ENCODE measurements at places on chromosomes 3 and 15.

DNA sequence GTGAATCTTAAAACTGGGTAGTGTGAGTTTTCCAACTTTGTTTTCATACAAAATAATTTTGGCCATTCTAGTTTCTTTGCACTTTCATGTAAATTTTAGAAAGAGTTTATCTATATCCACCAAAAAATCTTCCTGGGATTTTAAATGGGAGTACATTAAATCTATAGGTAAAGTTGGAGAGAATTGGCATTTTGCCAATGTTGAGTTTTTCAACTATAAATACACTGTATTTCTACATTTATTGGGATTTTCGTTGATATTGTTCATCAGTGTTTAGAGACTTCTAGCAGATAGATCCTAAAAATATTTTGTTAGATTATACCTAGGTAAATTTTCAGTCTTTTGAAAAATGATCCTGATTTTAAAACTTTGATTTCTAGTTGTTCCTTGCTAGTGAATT, 83.1 kb upstream of the CCDC54 start:
- H3K27ac ChIP-seq = no peak overlapping the region
- peaks cover 2% of the 10 kb centered on the region for H3K36me3 ChIP-seq
- no peak for DNase-seq
- H3K4me1 ChIP-seq = no peaks in the 10 kb centered on the region

DNA sequence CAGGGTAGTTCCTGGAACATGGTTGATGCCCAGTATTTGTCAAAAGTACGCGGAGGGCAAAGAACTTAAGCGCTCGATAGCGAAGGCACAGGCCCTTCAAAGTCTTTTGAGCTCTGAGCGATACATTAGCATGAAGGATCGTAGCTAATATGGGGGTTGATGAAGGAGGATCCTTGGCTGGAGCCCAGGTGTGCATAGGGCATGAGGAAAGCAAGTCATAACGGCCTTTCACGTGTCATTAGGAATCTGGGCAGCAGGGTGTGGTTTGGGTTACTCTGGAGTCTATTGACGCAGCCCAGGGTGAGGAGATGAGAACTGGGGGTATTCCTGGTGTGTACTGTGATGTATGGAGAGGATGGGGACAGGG, 31.7 kb downstream of the SPINK8 start:
- DNase-seq = no peak
- peak overlapping the region; percentile 97 for H3K27ac ChIP-seq
- H3K36me3 ChIP-seq = peaks cover 9% of the 10 kb centered on the region
- peaks cover 31% of the 10 kb centered on the region for H3K4me1 ChIP-seq
- no peaks in the 10 kb centered on the region for H3K27me3 ChIP-seq

GRCh38 chr3:35137612-35138011, 501.7 kb upstream of the ARPP21 start:
- H3K27ac ChIP-seq = no peak overlapping the region
- no peaks in the 10 kb centered on the region for H3K36me3 ChIP-seq
- H3K27me3 ChIP-seq = no peaks in the 10 kb centered on the region
- H3K4me3 ChIP-seq = no peak overlapping the region
- DNase-seq = no peak
- H3K4me1 ChIP-seq = no peaks in the 10 kb centered on the region

- peaks cover 52% of the 10 kb centered on the region for H3K4me1 ChIP-seq
- no peaks in the 10 kb centered on the region for H3K27me3 ChIP-seq
- peaks cover 5% of the 10 kb centered on the region for H3K36me3 ChIP-seq
These were observed 510.5 kb downstream of the FOXP1 start for GRCh38 chr3:71072986-71073385.

- H3K4me1 ChIP-seq = no peaks in the 10 kb centered on the region
- peaks cover 10% of the 10 kb centered on the region for H3K27me3 ChIP-seq
- no peaks in the 10 kb centered on the region for H3K36me3 ChIP-seq
- H3K4me3 ChIP-seq = no peak overlapping the region
- no peak for DNase-seq
These were observed 18.0 kb upstream of the RYR3 start for GRCh38 chr15:33292717-33293307.

GRCh38 chr3:193879099-193879863, 256.7 kb upstream of the HES1 start:
- no peak for DNase-seq
- no peak overlapping the region for H3K27ac ChIP-seq
- peaks cover 64% of the 10 kb centered on the region for H3K27me3 ChIP-seq
- H3K4me3 ChIP-seq = no peak overlapping the region

- no peak for DNase-seq
- H3K27me3 ChIP-seq = no peaks in the 10 kb centered on the region
- no peak overlapping the region for H3K4me3 ChIP-seq
- H3K4me1 ChIP-seq = peaks cover 2% of the 10 kb centered on the region
- peaks cover 58% of the 10 kb centered on the region for H3K36me3 ChIP-seq
These were observed 13.9 kb upstream of the XXYLT1 start for GRCh38 chr3:195284842-195285241.

- H3K4me1 ChIP-seq = peaks cover 11% of the 10 kb centered on the region
- peaks cover 49% of the 10 kb centered on the region for H3K36me3 ChIP-seq
- peak overlapping the region; percentile 51 for H3K27ac ChIP-seq
- no peak for DNase-seq
These were observed 41.0 kb upstream of the GP5 start for GRCh38 chr3:194439881-194440550.

DNA sequence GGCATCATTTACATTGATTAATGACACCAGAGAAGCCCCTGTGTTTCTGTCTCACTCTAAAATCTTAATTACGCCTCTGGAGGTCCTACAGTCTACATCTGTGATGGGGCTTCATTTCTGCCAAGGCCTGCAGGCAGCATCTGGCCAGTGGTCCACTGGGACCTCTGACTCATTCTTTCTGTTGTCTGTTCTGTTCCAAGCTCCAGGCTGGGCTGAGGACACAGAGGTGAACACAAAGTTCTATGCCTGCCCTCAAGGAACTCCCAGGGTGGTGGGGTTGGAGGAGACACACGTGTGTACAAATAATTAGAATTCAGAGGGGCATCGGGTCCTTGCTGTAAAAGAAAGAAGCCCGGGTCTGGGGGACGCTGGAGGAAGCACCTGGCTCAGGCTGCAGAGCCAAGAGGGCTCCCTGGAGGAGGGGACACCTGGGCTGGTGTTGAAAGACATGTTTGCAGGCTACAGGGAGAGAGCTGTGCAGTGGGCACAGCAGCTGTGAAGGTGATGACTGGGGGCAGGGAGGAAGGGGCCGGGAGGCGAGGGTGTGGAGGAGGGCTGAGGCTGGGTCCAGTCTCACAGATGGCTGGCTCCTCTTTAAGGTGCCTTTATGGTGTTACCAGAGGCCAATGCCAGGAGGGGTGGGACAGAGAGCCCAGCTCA, 103.3 kb upstream of the PRR23E start:
- H3K27ac ChIP-seq = no peak overlapping the region
- no peak overlapping the region for H3K4me3 ChIP-seq
- DNase-seq = no peak
- no peaks in the 10 kb centered on the region for H3K4me1 ChIP-seq

DNA sequence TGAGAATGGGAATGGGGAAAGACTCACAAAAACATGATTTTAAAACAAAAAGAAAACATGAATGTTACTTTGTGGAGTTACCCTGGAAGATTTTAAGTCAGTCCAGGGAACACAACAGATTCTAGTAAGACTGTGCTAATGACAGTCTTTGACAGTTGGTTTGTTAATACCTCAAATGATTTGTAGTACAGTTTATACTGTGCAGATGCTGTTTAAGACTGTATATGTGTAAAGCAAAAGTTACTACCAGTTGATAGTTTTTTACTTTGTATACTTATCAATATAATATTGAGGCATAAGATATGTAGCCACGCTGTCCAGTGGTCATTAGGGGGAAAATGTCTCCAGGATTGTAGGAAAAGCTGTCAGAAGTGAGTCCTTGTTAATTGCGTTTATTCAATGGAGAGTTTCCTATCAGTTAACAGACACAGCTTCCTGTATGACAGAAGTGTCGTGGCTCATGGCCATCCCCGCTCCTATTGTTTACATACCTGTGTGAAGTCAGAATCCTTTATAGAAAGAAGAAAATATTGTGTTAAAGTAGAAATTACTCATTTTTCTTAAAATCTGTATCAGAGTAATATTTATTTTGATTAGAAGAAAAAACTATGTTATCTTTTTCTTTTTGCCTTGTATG, 36.0 kb downstream of the NKIRAS1 start:
- peaks cover 3% of the 10 kb centered on the region for H3K36me3 ChIP-seq
- H3K4me3 ChIP-seq = no peak overlapping the region
- H3K27ac ChIP-seq = peak overlapping the region; percentile 25
- peaks cover 15% of the 10 kb centered on the region for H3K4me1 ChIP-seq

GRCh38 chr15:77027697-77028450, 32.9 kb downstream of the PSTPIP1 start:
- no peak overlapping the region for H3K4me3 ChIP-seq
- peaks cover 55% of the 10 kb centered on the region for H3K36me3 ChIP-seq
- peaks cover 28% of the 10 kb centered on the region for H3K4me1 ChIP-seq
- H3K27ac ChIP-seq = no peak overlapping the region

DNA sequence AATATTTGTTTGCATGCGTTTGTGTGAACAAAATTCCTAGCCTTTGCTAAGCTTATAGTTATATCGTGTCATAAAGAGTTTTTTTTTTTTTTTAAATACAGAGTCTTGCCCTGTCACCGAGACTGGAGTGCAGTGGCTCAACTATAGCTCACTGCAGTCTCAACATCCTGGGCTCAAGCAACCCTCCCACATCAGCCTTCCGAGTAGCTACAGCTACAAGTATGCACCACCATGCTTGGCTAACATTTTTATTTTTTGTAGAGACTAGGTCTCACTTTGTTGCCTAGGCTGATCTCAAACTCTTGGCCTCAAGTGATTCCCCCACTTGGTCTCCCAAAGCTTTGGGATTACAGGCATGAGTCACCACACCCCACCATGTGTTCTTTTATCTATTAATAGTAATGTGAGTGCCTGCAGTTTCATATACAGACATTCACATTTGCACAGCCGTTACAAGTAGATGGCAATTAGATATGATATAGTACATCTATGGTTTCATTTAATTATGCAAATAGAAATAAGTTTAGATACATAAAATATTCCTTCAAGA, 848.6 kb downstream of the PDCD6IP start:
- H3K27ac ChIP-seq = no peak overlapping the region
- no peaks in the 10 kb centered on the region for H3K36me3 ChIP-seq
- H3K4me1 ChIP-seq = no peaks in the 10 kb centered on the region
- H3K4me3 ChIP-seq = no peak overlapping the region
- no peaks in the 10 kb centered on the region for H3K27me3 ChIP-seq

GRCh38 chr3:120039642-120040610, 54.3 kb downstream of the GSK3B start:
- no peak overlapping the region for H3K27ac ChIP-seq
- no peak overlapping the region for H3K4me3 ChIP-seq
- peaks cover 11% of the 10 kb centered on the region for H3K36me3 ChIP-seq
- H3K4me1 ChIP-seq = peaks cover 26% of the 10 kb centered on the region

- no peaks in the 10 kb centered on the region for H3K4me1 ChIP-seq
- H3K4me3 ChIP-seq = no peak overlapping the region
These were observed 62.8 kb upstream of the KY start for GRCh38 chr3:134713671-134714070.

DNA sequence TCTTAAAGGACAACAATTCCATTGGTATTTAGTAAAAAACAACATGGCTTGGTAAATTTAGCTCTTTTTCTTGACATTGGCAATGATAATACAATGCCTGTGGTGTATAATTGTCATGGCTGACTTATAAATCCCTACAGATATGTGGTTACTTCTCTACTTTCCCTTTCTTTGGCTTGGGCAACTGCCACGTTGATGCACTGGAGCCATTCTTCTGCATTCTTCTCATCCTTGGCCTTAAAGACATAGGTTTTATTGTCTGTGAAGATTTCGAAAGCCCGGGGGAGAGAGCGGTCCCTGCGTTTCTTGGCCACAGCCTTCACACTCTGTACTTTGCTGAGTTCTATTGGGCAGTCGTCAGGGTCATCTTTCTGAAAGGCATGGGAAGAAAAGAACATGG, 101.1 kb upstream of the CCNL1 start:
- H3K4me1 ChIP-seq = no peaks in the 10 kb centered on the region
- H3K4me3 ChIP-seq = no peak overlapping the region
- H3K27ac ChIP-seq = no peak overlapping the region
- no peaks in the 10 kb centered on the region for H3K36me3 ChIP-seq
- no peaks in the 10 kb centered on the region for H3K27me3 ChIP-seq

DNA sequence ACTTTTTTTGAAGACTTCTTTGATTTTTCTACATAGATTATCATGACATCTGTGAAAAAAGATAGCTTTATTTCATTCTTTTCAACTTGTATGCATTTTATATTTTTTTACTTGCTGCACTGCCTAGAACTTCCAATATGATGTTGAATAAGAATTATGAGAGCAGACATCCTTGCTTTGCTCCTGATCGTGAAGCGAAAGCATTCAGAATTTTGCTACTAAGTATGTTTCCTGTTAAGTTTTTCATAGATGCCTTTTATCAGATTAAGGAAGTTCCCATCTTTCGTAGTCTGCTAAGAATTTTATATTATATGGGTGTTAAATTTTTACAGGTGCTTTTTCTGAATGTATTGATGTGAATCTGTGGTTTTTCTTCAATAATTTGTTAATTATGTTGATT, 163.4 kb upstream of the GADL1 start:
- H3K4me3 ChIP-seq = no peak overlapping the region
- H3K4me1 ChIP-seq = no peaks in the 10 kb centered on the region
- no peak for DNase-seq
- peaks cover 6% of the 10 kb centered on the region for H3K27me3 ChIP-seq
- no peak overlapping the region for H3K27ac ChIP-seq

DNA sequence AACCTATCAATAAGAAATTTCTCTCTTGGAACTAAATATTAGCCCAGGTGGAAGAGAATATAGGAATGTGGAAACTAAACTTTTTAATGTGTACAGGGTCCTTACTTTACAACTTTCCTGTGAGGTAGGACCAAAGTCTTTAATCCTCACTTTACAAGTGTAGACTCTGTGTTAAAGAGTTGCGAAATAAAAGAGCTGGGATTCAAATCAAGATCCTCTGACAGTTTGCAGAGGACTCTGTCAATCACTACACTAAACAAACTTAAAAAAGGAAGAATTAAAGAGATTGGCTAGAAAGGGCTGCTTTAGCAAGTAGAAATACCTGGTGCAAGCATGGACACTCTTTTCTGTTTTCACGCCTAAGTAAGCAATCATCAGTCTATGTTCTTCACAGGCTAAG, 139.4 kb downstream of the MECOM start:
- peaks cover 4% of the 10 kb centered on the region for H3K27me3 ChIP-seq
- DNase-seq = no peak
- no peaks in the 10 kb centered on the region for H3K36me3 ChIP-seq
- H3K4me3 ChIP-seq = no peak overlapping the region
- H3K27ac ChIP-seq = no peak overlapping the region

DNA sequence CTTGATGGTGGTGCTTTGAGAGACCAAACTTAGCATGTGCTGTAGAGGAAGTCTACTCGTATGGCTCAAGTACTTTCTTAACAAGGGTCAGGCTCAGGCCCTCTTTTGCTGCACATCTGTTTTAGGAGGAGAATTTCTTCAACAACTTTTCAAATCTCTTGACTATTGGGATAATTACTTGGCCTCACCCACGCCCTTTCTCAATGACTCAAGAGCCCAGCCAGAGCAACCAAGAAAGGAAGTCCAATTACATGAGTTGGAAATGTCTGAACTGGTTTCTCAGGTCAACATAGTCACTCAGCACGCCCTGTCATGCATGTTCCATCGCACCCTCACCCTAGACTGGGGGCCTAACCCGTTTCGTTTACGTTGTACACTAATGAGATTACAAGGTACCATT, 44.8 kb upstream of the UMPS start:
- peaks cover 4% of the 10 kb centered on the region for H3K4me1 ChIP-seq
- DNase-seq = no peak
- no peak overlapping the region for H3K4me3 ChIP-seq
- H3K36me3 ChIP-seq = no peaks in the 10 kb centered on the region

- no peak overlapping the region for H3K4me3 ChIP-seq
- DNase-seq = no peak
- H3K4me1 ChIP-seq = no peaks in the 10 kb centered on the region
- H3K27me3 ChIP-seq = no peaks in the 10 kb centered on the region
- no peaks in the 10 kb centered on the region for H3K36me3 ChIP-seq
These were observed 166.3 kb upstream of the UBE3A start for GRCh38 chr15:25605151-25605550.
